ENCODE measurements at places on chromosomes 7 and 10. TPM values are rescaled to one million over a fixed set of nuclear protein-coding genes. Genes with fewer than 3 reads are reported as not detected.

ADCY1 gene
- 286 TPM for total RNA-seq

TAS2R5 gene
- 13.5 TPM for total RNA-seq

MPP7 gene
- total RNA-seq = 2.2 TPM

LRRD1 gene
- 3.8 TPM for total RNA-seq

SMC3 gene
- 59.5 TPM for total RNA-seq

RELN gene
- 67.9 TPM for total RNA-seq

HOXA4 gene
- not detected for total RNA-seq

RAPGEF5 gene
- 77.0 TPM for total RNA-seq

REEP3 gene
- 15.7 TPM for total RNA-seq

EPHA1 gene
- total RNA-seq = not detected

PTCD1 gene
- total RNA-seq = 7.5 TPM

All from parietal lobe (tissue), 2 donors.